ENCODE measurements at places on chromosomes 12 and 14. TPM values are rescaled to one million over a fixed set of nuclear protein-coding genes. Genes with fewer than 3 reads are reported as not detected.

GRCh38 chr12:32535288-32535999 is 136.1 kb downstream of the FGD4 start:
- peak; percentile 92 for DNase-seq

DNA sequence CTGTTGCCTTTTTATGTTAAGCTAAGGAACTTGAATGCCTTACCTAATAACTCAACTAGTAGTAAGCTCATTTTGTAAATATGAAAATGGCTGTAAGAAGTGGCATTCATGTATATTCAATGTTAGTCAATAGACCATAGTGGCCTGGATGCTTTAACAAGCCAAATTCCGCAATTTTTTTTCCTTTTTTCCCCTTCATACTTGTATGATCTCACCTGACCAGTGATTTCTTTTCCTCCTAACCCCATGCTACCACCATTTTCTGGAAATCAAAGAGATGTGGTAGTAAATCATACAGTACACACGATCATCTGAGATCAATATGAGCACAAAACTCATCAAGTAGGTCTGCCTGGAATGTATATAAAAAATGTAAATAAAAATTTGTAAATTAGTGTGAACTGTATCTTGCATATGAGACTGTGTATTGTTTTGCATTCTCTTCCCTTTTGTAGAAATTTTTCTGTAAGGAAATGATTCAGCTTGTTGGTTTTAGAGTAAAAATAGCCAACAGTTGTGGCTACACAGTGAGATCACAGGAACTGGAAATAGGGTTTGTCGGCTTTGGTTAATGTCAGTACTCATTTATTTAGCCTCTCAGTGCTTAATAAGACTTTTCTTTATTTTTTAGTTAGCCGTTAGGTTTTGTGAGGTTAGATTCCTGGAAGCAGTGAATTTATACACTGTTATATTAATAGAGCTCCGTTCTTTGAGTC is 62.5 kb downstream of the ETNK1 start:
- DNase-seq: no peak

- DNase-seq: no peak
These were observed 188.9 kb downstream of the TMX1 start for GRCh38 chr14:51428981-51429380.

DNA sequence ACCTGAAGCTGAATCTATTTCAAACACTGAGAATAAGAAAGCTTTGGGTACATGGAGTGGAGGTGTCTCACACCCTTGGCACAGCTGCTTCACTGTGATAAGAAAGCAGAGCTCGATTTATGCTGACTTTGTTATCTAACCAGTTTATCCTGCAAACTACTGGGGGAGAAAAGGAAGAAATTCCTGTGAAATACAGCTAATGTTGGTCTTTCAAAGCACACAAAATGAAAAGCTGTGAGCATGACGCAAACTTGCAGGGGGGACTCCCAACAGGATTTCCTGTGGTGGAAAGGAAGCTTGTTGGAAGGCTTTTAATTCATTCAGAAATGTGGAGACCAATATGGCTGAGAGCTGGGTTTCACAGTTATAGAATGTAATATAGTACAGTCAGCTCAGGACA is 53.4 kb downstream of the SRGAP1 start:
- no peak for DNase-seq

GRCh38 chr12:55699471-55700055 is 8.1 kb downstream of the ITGA7 start:
- DNase-seq: no peak

- DNase-seq: no peak
These were observed 32.7 kb downstream of the CACNA2D4 start for GRCh38 chr12:1885599-1886245.

GRCh38 chr12:113860059-113860820 is 105.9 kb downstream of the RBM19 start:
- DNase-seq: no peak

- DNase-seq: no peak
These were observed 10.1 kb upstream of the SAV1 start for GRCh38 chr14:50678163-50678562.

DNA sequence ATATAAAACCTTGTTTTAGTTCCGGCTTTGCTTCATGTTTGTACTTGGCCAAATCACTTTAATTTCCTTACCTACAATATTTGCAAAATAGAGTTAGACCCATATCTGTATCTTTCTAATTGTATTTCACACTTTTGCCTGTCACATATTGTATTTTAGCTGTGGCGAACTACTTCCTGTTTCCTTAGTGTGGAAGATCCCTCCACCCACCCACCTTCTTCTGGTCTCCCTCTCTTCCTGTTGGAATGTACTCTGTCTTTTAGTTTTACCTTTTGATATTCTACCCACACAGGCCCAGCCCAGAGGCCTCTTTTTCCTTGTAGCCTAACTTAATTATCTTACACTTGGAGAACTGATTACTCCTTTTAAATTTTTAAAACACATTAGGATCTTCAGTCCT is 78.2 kb downstream of the SCN8A start:
- no peak for DNase-seq

DNA sequence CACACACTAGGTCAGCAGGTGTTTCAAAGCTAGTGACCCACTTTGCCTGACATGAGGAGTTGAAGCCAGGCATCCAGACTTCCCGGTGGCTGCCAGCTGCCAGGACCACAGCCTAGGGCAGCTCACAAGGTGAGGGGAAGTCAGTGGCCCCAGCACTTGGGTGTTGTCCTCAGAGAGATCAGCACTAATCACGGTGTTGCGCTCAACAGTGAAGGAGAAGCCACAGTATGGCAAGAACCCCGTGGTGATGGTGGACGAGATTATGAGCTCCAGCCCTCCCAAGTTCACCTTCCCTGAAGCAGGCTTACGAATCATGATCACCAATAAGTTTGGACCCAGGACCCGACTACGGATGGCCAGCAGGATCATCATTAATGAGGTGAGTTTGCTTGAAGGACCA is 59.9 kb upstream of the RIN3 start:
- no peak for DNase-seq

DNA sequence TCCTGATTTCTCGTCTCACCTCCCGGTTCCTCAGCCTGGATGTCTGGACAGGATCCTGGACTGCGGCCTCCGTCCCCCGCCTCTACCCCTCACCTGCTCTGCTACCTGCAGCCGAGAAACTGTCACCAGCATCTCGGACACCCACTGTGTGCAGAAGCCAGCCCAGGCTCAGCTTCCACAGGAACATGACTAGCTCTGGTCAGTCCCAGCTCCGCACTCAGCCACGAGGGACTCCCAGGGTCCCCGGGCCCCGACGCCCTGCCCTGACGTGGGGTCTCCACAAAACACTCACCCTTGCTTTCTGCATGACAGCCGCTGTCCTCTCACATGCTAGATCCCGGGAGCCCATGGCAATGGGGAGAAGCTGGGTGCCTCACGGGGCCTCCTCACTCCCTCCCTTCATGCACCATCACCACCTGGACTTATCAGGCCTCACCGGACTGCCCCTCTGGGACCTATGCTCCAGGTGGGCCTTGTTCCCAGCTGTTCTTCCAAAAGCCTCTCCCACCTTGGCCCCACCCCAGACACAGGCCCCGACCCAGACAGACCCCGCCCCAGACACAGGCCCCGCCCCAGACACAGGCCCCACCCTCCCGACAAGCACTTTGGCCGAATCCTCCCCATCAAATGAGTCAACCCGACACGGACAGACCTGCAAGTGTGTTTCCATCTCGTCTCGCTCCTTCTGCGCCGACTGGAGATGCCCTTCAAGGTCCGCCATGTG is 26.9 kb upstream of the ANKLE2 start:
- DNase-seq: no peak

- DNase-seq: no peak
These were observed 34.3 kb upstream of the SLC38A1 start for GRCh38 chr12:46303039-46303666.

The TMEM132D gene
- total RNA-seq: not detected

The SCYL2 gene
- total RNA-seq: 30.5 TPM

The SDR9C7 gene
- not detected for total RNA-seq

The GUCY2C gene
- not detected for total RNA-seq
